A673 (cell line): ENCODE measurements at places on chromosomes 7 and 10.

GRCh38 chr7:34165927-34166550, 260.7 kb downstream of the BMPER start:
- H3K27ac ChIP-seq = no peak overlapping the region
- peaks cover 14% of the 10 kb centered on the region for H3K4me1 ChIP-seq
- H3K4me3 ChIP-seq = no peak overlapping the region
- H3K36me3 ChIP-seq = no peaks in the 10 kb centered on the region
- DNase-seq = peak; percentile 54

- H3K4me3 ChIP-seq = no peak overlapping the region
- no peaks in the 10 kb centered on the region for H3K36me3 ChIP-seq
- DNase-seq = no peak
- H3K27ac ChIP-seq = no peak overlapping the region
- H3K27me3 ChIP-seq = no peaks in the 10 kb centered on the region
- no peaks in the 10 kb centered on the region for H3K4me1 ChIP-seq
Observed at GRCh38 chr7:142142702-142143101, 31.2 kb downstream of the MGAM2 start.

- no peak for DNase-seq
- no peaks in the 10 kb centered on the region for H3K4me1 ChIP-seq
- no peak overlapping the region for H3K27ac ChIP-seq
- no peaks in the 10 kb centered on the region for H3K27me3 ChIP-seq
- H3K4me3 ChIP-seq = no peak overlapping the region
Observed at GRCh38 chr10:112593023-112593422, 146.0 kb downstream of the VTI1A start.

- no peaks in the 10 kb centered on the region for H3K4me1 ChIP-seq
- H3K36me3 ChIP-seq = no peaks in the 10 kb centered on the region
- no peak overlapping the region for H3K4me3 ChIP-seq
- no peak for DNase-seq
Observed at GRCh38 chr10:44313761-44314165, 71.1 kb downstream of the CXCL12 start.

DNA sequence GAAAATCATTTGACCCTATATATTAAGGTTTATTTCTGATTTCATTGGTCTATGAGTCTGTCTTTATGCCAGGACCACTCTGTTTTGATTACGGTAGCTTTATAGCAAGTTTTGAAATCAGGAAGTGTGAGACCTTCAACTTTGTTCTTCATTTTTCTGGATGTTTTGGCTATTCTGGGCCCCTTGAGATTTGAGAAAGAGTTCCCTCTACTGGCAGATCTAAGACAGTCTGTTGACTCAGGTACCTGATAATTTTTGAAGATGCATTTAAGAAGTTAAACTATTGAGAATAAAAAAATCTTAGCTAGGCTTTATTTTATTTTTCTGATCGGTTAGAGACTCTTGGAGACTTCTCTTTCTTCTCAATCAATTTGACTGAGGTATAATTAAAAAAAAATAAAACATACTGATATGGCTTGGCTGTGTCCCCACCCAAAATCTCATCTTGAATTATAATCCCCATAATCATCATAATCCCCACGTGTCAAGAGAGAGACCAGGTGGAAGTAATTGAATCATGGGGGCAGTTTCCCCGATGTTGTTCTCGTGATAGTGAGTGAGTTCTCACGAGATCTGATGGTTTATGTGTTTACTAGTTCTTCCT, 209.2 kb downstream of the SNX10 start:
- no peak overlapping the region for H3K4me3 ChIP-seq
- no peak overlapping the region for H3K27ac ChIP-seq
- peaks cover 61% of the 10 kb centered on the region for H3K27me3 ChIP-seq
- no peaks in the 10 kb centered on the region for H3K4me1 ChIP-seq
- DNase-seq = peak; percentile 36
- H3K36me3 ChIP-seq = no peaks in the 10 kb centered on the region

DNA sequence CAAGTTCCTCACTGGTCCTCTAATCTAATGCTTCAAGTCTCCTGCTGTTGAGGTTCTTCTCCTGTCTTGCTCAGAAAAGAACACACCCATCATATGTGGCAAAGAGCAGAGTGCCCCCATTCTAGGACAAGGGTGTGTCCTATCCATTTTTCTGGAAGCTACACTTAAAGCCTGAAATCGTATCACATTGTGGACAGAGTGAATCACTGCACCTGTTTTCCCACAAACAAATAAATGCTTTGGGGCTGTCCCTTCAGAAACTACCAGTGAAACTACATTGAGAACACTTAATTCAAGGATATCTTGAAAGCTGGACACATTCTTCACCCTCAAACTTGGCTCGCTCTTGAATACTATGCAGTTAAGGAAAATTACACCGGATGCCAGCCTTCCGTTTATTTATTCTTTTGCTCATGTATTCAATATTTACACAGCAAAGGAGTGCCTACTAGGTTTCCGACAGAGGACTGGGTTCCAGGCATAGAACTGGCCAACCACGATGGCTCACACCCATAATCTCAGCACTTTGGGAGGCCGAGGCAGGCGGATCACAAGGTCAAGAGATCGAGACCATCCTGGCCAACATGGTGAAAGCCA, 473.0 kb downstream of the GALNT17 start:
- no peaks in the 10 kb centered on the region for H3K4me1 ChIP-seq
- H3K36me3 ChIP-seq = no peaks in the 10 kb centered on the region
- H3K27ac ChIP-seq = no peak overlapping the region
- DNase-seq = no peak

- peaks cover 5% of the 10 kb centered on the region for H3K4me1 ChIP-seq
- no peak for DNase-seq
- H3K27ac ChIP-seq = no peak overlapping the region
- H3K27me3 ChIP-seq = no peaks in the 10 kb centered on the region
Observed at GRCh38 chr10:130146042-130146441, 9.9 kb downstream of the GLRX3 start.
